ENCODE measurements at places on chromosomes 4 and X. TPM values are rescaled to one million over a fixed set of nuclear protein-coding genes. Genes with fewer than 3 reads are reported as not detected.

The C4orf36 gene
- 0.20 TPM for polyA plus RNA-seq

The CCNA2 gene
- polyA plus RNA-seq: 3.9 TPM

The SLITRK4 gene
- 9.1 TPM for polyA plus RNA-seq

The ZFP92 gene
- polyA plus RNA-seq: 0.71 TPM

The TLL1 gene
- 1.2 TPM for polyA plus RNA-seq

The PRR32 gene
- polyA plus RNA-seq: not detected

The FGA gene
- polyA plus RNA-seq: 4.6 TPM

The FABP2 gene
- 0.22 TPM for polyA plus RNA-seq

The SCML2 gene
- 10.1 TPM for polyA plus RNA-seq

The GPR82 gene
- 0.16 TPM for polyA plus RNA-seq

The TSPYL2 gene
- 536 TPM for polyA plus RNA-seq

The CT47B1 gene
- not detected for polyA plus RNA-seq

The CFP gene
- polyA plus RNA-seq: 1.2 TPM

The IL3RA gene
- polyA plus RNA-seq: 7.4 TPM

The CT55 gene
- polyA plus RNA-seq: 0.20 TPM

All from adrenal gland (tissue), 19 donors.